Stimulated activated CD8-positive, alpha-beta memory T cell treated with anti-CD3 and anti-CD28 coated beads, Interleukin-7, amount 100 ng/mL, for 1 hour (primary cell): ENCODE measurements at places on chromosomes 5 and 9.

DNA sequence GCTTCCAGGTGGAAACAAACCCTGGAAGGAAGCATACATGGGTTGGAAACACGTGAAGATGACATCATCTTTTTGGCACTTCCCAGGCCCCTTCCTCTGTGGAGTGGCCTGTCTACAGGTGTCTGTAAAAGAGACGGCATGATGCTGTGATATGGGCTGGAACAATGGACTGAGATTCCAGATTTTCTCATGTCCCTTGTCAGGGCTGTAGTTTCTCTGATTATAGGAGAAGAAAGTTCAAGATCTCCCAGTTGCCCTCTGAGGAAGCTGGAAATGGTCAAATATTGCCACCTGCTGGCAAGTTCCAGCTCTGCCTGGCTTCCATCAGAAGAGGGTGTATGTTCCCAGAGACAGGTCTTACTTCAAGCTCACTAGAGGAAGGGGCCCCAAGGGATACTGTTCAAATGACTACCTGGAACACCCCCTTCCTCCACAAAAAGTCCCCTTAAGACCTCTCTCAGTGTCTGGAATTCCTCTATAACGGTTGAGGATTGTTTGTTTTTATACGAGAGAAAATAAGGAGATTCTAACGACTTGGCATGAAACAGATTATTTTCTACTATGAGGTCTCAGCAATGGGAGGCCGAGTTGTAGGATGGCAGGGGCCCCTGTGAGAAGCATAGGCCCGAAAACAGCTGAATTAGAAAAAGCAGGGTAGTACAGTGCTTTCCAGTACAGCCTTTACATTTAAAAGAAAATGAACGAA lies 7.3 kb upstream of the ANXA6 start:
- DNase-seq: peak; percentile 64

DNA sequence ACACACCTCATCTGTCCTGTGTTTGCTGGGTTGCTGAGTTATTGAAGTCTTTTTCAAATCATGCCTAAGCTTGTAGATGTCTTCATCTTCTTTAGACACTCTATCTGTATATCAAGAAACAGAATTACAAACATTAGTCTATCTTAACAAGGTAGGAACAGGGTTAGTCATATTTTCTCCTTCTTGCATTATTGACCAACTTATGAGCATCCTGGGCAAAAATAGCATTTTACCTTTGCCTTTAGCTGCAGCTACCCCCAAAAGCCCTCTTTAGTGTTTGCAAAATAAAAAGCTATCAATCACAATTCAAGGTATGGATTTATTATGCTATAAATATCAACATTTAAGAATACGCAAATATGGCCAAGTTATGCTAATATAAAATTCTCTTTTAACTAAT lies 3.4 kb downstream of the PLK2 start:
- no peak for DNase-seq

- DNase-seq: peak; percentile 0
Measured at GRCh38 chr9:105245029-105245890, 809 bp downstream of the SLC44A1 start.

DNA sequence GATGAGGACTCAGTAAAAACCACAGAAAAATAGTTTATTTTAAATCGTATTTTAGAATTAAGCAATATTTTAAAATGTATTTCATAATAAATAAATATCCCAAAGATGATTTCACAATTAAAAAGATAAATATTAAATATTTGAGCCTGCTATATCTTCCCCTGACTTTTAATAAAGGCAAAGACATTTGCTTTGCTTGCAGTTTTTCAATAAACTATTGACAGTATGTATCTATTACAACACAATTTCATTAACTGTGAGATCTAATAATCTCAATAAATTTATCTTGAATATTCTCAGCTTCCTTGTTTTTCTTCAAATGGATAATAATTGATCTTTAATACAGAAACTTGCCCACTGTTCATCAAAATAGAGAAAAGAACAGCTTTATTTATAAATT lies 186.2 kb upstream of the TARS1 start:
- DNase-seq: no peak

- no peak for DNase-seq
Measured at GRCh38 chr9:3879726-3880505, 354.1 kb upstream of the RFX3 start.
